ENCODE measurements at places on chromosomes 5 and 9.
A peak's percentile ranks its signal among the peaks of the same experiment; 100 is the strongest.

DNA sequence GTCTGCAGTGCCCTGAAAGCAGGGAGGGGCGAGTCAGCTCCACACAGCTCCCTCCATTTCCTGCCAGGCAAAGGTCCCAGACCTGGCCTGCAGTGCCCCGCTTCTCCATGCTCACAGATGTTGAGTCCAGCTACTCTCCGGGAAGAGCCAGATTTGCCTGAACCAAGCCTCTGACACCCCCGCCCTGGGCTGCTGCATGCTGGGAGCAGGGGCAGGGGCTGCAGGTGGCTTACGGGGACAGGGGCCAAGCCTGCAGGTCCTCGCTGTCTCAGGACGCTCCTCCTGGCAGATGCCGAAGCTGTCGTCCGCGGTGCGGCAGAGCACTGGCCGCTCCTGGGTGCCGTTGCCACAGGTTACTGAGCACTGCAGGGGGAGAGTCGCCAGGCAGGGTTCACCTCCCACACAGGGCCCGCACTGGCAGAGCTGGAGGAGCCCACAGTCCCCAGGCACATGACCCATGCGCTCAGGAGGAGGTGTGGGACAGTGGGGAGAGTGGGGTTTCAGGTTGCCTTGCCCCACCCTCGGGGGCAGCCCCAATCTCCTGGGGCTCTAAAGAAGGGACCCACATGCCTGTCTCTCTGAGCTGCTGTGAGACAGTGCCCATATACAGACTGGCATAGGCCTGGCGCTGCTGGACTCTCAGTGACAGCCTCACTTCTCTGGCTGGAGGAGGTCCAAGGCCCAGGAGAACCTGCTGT lies 62.4 kb downstream of the ZNF354C start:
- no peak for DNase-seq

DNA sequence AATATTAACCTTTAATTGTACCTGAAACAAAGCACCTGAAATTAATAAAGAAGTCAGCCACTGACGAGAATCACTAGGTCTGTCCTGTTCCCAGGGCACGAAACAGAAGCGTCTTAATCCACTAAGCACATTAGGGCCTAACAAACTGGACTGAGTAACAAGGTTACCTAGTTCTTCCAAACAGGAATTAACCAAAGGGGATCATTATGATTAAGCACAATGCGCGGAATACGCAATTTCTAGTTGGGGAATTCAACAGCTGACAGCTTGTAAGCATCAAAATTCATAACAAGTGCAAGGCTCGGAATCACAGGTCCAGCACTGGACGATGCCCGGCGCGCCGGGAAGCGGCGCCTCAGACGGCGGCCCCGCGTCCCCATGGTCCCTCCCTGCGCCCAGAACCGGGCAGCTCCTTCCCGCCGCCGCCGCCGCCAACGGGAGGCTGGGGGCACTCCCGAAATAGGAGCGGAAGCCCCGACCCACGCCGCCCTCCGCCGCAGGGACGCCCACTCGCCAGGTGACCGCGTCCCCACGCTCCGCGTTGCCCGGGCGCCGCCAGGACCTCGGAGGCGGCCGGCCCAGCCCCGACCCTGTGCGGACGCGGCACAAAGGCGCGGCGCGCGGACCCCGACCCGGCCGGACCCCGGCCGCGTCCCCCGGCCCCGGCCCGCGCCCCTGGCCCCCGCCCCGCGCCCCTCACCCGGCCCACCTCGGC lies 898 bp downstream of the CAMSAP1 start:
- no peak for DNase-seq

DNA sequence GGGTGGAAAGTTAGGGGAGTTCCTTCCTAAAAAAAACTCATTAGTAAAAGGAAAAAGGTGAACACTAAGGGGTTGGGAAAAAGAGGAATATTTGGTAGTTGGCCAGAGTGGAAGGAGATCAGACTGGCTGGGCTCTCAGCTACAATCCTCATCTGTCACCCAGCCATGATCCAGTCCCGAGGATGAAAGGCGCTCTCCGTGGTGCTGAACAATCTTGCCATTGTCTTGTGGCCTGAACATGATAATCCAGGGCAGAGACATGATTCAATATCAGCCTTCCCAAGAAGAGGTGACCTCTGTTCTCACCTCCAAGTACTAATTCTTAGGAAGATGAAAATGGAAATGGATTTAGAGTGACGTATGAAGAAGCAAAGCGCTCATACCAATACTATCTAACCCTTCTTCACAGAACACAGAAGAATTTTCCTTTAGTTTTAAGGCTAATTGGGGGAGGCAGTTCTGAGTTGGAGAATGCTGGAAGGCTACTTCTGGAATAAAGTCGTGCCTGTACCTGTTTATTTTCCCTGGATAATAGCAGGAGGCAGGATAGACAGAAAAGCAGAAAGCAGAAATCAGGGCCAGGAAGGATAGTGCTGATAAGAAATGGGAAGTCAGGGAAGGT lies 36.6 kb upstream of the MYORG start:
- DNase-seq = peak; percentile 84

DNA sequence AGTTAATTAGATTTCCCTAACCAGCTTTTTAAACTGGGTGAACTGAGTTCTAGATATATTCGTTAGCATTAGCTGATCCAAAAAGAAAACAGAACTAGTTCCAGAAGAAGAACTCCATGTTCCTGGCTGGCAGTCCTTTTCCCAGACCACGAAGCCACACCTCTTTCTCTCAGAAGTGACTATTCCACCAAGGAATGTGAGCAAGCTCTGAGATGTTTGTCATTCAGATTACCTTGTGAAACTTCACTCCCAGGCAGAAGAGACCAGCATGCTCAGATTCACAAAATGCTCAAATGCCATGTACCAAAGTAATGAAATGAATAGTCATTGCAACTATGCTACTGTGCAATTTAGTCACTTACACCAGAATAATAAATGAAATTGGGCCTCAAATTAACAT lies 4.4 kb upstream of the SSBP2 start:
- DNase-seq = peak; percentile 52

- DNase-seq = no peak
Observed at GRCh38 chr5:94429566-94429965, 188.8 kb downstream of the KIAA0825 start.

- DNase-seq = no peak
Observed at GRCh38 chr5:158039911-158040347, 181.0 kb upstream of the CLINT1 start.

DNA sequence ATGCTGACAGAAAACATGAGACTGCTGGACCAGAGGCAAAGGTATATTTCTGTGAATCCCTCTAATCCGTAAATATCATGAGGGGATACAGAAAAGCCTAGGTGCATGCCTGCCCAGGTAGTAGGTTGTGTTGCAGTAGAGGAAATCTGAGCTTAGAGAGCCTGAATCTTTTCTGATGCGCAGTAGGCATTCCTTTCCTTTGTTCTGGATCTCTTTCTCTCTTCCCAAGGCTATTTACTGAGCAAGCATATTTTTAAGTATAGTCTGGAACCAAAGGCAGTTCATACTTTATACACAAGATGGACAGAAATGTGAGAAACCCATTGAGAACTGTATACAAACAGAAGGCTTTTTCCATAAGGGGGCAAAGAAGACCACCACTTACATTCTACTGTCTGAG lies 359.3 kb downstream of the TMEM161B start:
- DNase-seq = no peak

DNA sequence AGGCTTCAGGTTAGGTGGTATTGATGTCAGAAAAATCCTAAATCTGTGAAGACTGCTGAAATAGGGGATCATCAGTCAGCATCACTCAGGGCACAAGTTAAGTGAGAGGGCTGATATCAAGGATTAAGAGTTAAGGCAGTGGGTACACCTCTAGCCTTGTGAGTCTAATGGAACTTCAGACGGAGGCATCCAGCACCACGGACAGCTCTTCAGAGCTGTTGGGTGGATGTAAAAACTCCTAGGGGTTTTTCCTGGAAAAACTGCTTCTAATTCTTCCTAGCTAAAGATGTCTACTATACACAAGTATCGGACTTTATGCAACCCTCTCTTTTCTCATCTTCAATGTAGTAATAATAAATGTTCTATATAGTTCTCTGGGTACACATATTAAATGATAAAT lies 165.9 kb downstream of the SH3GL2 start:
- no peak for DNase-seq

GRCh38 chr9:81653240-81653639 lies 36.1 kb downstream of the TLE1 start:
- DNase-seq = no peak

DNA sequence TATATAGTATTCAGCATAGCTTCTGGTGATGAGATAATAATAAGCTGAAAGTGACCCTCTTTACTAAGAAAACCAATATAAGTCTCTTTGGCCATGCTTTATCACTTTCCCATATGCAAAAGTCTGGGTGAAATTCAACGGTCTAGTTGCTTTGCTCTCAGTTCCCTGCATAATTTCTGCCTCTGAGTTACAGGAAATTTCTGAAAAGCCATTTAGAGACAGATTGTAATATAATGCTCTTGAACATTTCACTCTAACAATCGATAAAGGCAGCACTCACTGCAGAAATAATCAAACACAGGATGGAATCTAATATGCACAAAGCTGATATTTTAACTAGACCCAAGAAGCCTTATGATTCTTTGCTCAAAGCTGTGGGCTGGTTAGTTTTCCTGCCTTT lies 100.1 kb upstream of the LIFR start:
- DNase-seq = no peak

GRCh38 chr5:59596586-59597350 lies 296.8 kb downstream of the PDE4D start:
- no peak for DNase-seq

DNA sequence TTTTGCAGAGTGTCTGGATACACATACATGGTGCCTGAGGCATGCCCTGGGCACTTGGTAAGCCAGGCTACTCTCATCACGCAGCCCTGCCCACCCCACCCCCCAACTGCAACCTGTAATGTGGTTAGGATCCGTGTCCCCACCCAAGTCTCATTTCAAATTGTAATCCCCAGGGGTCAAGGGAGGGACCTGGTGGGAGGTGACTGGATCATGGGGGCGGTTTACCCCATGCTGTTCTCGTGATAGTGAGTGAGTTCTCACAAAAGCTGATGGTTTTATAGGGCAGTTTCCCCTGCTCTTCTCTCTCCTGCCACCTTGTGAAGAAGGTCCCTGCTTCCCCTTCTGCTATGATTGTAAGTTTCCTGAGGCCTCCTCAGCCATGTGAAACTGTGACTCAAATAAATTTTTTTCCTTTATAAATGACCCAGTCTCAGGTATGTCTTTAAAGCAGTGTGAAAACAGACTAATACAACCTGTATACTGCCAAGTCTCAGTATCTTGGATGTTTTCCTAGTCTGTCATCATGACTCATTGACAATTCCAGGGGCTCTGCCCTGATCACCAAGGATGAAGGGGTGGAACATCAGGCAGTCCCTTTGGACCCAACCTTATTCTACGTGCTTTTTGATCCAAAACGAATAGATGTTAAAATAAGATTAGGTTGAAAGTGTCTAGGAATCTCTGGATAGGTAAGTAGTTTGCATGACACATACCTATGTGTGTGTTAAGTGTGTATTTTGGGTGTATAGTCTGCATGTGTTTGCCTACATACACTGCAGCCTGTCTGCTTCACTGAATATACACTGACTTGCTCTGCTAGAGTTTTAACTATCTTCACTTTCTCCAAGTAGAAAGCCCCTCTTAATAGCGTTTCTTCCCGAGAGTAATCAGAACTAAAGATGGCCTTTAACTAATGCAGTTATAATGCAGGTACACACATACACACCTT lies 293.8 kb downstream of the SLIT3 start:
- DNase-seq = no peak

GRCh38 chr5:135995976-135996375 lies 32.8 kb upstream of the TGFBI start:
- no peak for DNase-seq

GRCh38 chr5:138566792-138567191 lies 8.4 kb downstream of the HSPA9 start:
- DNase-seq = no peak

DNA sequence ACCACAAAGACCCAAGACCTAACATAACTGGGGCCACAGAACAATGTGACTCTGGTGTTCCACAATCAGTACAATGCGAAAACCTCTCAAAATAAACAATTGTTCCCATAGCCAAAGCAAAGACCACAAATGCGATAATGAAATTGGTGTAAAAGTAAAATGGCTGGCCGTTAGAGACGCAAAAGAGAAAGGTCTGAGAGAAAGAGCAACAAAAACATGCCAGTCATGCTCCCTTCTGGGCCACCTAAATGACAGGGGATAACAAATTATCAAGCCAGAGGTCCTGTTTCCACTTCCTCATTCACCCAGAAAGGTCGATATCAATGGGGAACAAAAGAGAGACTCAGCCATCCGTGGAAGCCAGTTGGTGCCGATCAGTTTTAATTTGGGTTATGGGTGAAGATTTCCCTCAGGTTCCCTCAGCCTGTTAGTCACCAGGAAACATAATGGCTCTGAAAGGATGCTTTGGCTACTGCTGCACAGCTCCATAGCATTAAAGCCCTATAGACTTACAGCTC lies 9.2 kb upstream of the CFAP95 start:
- DNase-seq = no peak

- no peak for DNase-seq
Observed at GRCh38 chr9:134650431-134651190, 9.0 kb downstream of the COL5A1 start.

GRCh38 chr9:105389796-105390195 lies 58.0 kb upstream of the FSD1L start:
- no peak for DNase-seq

DNA sequence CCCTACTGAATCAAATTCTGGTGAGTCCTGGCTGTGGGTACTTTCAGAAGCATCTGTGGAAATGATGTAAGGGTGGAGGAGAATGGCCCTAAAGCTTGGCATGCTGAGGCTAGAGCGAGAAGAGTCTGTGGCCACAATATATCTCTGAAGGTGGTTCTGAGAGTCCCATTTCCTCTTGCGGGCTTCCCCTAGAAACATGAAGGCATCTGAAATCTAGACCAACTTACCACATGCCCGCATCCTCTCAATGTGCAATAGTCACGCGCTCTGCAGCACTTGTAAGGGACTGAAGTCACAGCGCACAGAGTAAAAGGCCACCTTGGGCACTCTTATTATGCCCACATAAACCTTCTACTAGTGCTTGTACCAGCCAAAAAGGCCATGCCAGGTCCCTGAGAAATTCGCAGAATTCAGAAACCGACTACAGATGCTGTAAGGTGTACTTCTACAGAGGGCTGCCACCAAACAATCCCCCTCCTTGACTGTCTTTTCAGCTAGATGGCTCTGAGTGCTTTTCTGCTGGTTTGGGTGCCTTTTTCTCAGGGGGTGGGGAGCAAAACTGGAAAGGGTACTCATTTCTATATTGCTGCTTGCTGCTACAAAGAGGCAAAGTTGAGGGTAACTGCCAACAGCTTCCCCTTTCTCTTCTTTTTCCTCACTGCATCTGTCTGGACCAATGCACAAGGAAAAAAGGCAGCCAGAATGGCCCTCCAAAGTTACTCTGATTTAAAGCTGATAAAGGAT lies 107.3 kb downstream of the ZDHHC21 start:
- DNase-seq = peak; percentile 11

DNA sequence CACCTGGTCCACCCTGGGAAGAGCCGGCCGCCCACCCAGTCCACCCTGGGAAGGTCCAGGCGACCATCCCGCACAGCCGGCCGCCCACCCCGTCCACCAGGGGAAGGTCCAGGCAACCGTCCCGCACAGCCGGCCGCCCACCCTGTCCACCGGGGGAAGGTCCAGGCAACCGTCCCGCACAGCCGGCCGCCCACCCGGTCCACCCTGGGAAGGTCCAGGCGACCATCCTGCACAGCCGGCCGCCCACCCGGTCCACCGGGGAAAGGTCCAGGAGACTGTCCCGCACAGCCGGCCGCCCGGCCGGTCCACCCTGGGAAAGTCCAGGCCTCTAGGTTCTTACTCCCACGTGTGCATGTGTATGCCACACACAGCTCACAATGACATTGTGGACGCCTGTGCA lies 6.7 kb upstream of the QSOX2 start:
- DNase-seq = no peak

GRCh38 chr5:135553688-135554462 lies 18.1 kb upstream of the NEUROG1 start:
- peak; percentile 40 for DNase-seq
